ENCODE measurements at places on chromosomes 1 and 21. TPM values are rescaled to one million over a fixed set of nuclear protein-coding genes. Genes with fewer than 3 reads are reported as not detected.
A peak's percentile ranks its signal among the peaks of the same experiment; 100 is the strongest.

DNA sequence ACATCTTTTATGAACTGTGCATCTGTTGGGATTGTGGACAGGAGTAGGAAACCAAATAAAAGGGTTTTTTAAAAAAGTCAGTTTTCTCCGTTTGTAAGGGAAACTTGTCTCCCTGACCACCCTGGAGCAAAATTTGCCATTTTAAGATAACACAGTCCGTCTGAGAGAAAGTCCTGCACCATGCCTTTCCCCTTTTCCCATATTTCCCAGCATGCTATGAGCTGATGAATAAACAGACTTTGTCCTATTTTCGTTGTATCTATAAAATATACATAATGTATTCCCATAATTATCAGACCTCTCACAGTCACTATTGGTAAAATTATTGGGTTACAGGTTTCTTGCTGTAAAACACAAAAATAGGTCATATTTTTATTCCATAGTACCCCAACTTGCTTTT, 1.7 kb upstream of the AKT3 start:
- peak overlapping the region; percentile 92 for H3K4me3 ChIP-seq
- no peak overlapping the region for H3K27ac ChIP-seq
- H3K27me3 ChIP-seq: no peaks in the 10 kb centered on the region
- no peak for DNase-seq
- 0 out of 2 replicates have a peak, but pooled peaks cover 4% of the 10 kb centered on the region for H3K36me3 ChIP-seq

GRCh38 chr1:6753320-6754140, 31.7 kb upstream of the CAMTA1 start:
- H3K27me3 ChIP-seq: no peaks in the 10 kb centered on the region
- no peak for DNase-seq
- H3K36me3 ChIP-seq: no peaks in the 10 kb centered on the region
- H3K27ac ChIP-seq: no peak overlapping the region

GRCh38 chr21:26070822-26071425, 99.6 kb downstream of the APP start:
- DNase-seq: no peak
- no peaks in the 10 kb centered on the region for H3K27me3 ChIP-seq
- no peak overlapping the region for H3K4me3 ChIP-seq
- peak overlapping the region; percentile 47 for H3K27ac ChIP-seq
- H3K4me1 ChIP-seq: peaks cover 23% of the 10 kb centered on the region

DNA sequence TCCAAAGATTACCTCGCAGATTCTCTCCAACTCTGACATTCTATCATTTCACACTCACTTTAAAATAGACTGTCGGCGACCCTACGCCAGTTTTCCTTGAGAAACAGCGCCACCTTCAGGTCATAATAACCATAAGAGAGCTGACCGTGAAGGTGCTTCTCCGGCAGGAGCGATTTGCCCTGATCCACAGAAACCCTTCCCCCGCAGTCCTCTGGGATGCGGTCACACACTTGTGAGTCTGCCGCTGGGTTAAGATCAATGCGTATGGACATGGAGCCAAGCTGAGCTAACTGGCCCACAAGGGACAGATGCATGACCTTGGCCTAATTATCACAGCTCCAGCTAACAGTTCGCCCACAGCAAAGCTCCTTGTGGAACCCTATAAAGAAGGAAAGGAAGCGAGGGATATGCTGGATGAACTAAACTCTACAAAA, 32.8 kb upstream of the IFNAR2 start:
- H3K27me3 ChIP-seq: no peaks in the 10 kb centered on the region
- H3K36me3 ChIP-seq: no peaks in the 10 kb centered on the region
- H3K27ac ChIP-seq: no peak overlapping the region
- H3K4me3 ChIP-seq: peak overlapping the region; percentile 35
- H3K4me1 ChIP-seq: no peaks in the 10 kb centered on the region

- no peak overlapping the region for H3K4me3 ChIP-seq
- DNase-seq: no peak
- no peaks in the 10 kb centered on the region for H3K36me3 ChIP-seq
These were observed 62.1 kb downstream of the STUM start for GRCh38 chr1:226610671-226611070.

DNA sequence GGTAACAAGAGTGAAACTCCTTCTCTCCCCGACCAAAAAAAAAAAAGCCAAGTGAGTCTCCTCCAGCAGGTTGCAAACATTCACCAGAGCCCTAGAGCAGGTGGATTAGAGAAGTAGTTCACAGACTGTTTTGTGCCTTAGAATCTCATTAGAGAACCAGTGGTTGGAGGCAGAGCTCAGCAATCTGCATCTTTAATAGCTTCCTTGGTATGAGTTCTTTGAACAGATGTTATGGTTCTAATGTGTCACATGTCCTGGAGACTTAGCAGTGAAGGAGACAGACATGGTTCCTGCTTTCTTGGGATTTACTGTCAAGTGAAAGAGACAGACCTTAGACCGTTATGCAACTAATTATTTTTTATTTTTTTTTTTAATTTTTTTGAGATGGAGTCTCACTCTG, 26.8 kb downstream of the SESN2 start:
- no peak overlapping the region for H3K27ac ChIP-seq
- peaks cover under 1% of the 10 kb centered on the region for H3K36me3 ChIP-seq
- H3K4me1 ChIP-seq: no peaks in the 10 kb centered on the region
- H3K27me3 ChIP-seq: no peaks in the 10 kb centered on the region
- no peak for DNase-seq

The TSTD1 gene
- total RNA-seq: 77.0 TPM

The B3GALT2 gene
- not detected for total RNA-seq

The PTGFR gene
- total RNA-seq: not detected

The PDE9A gene
- total RNA-seq: 28.2 TPM

- H3K27ac ChIP-seq: no peak overlapping the region
- H3K27me3 ChIP-seq: no peaks in the 10 kb centered on the region
- H3K4me1 ChIP-seq: no peaks in the 10 kb centered on the region
- H3K36me3 ChIP-seq: no peaks in the 10 kb centered on the region
These were observed 45.7 kb downstream of the NAV1 start for GRCh38 chr1:201584471-201585092.

The PLA2G4A gene
- 0.39 TPM for total RNA-seq

The SRGAP2 gene
- total RNA-seq: 37.9 TPM

The PRR9 gene
- total RNA-seq: not detected

GRCh38 chr1:201272799-201273198, 10.5 kb upstream of the PKP1 start:
- H3K36me3 ChIP-seq: no peaks in the 10 kb centered on the region
- H3K27me3 ChIP-seq: no peaks in the 10 kb centered on the region
- no peak overlapping the region for H3K27ac ChIP-seq
- no peak for DNase-seq
- H3K4me1 ChIP-seq: no peaks in the 10 kb centered on the region

The RNU1-1 gene
- total RNA-seq: 1,874 TPM

GRCh38 chr1:51237351-51238033, 1.4 kb downstream of the RNF11 start:
- no peaks in the 10 kb centered on the region for H3K36me3 ChIP-seq
- H3K27me3 ChIP-seq: no peaks in the 10 kb centered on the region
- no peak overlapping the region for H3K4me3 ChIP-seq
- no peak for DNase-seq
- no peaks in the 10 kb centered on the region for H3K4me1 ChIP-seq

The SPRR2F gene
- total RNA-seq: not detected

GRCh38 chr1:160115545-160116282, at the start of gene ATP1A2:
Gene ATP1A2 (plus strand): TSS chr1:160115759. CDS start chr1:160115862, 103 bp downstream.
- peak; percentile 76 for DNase-seq
- H3K4me1 ChIP-seq: peaks cover 12% of the 10 kb centered on the region
- no peak within 1 kb of the TSS for H3K27ac ChIP-seq
- H3K27me3 ChIP-seq: no peaks in the 10 kb centered on the region

DNA sequence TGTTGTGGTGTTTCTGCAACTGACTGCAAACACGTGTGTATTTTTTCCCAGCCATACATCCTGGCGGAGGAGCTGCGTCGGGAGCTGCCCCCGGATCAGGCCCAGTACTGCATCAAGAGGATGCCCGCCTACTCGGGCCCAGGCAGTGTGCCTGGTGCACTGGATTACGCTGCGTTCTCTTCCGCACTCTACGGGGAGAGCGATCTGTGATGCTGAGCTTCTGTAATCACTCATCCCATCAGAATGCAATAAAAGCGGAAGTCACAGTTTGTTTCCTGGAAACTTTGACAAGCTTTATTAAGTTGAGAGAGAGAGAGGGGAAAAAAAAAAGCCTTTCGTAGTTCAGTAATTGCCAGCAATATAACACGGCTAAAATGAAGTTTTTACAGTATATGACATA, 32.7 kb upstream of the MTR start:
- H3K4me1 ChIP-seq: no peaks in the 10 kb centered on the region
- no peak for DNase-seq
- no peak overlapping the region for H3K4me3 ChIP-seq
- no peaks in the 10 kb centered on the region for H3K27me3 ChIP-seq

- no peak overlapping the region for H3K4me3 ChIP-seq
- no peaks in the 10 kb centered on the region for H3K4me1 ChIP-seq
- no peaks in the 10 kb centered on the region for H3K36me3 ChIP-seq
- H3K27ac ChIP-seq: no peak overlapping the region
These were observed 313.0 kb upstream of the PLXNA2 start for GRCh38 chr1:208557046-208557722.

DNA sequence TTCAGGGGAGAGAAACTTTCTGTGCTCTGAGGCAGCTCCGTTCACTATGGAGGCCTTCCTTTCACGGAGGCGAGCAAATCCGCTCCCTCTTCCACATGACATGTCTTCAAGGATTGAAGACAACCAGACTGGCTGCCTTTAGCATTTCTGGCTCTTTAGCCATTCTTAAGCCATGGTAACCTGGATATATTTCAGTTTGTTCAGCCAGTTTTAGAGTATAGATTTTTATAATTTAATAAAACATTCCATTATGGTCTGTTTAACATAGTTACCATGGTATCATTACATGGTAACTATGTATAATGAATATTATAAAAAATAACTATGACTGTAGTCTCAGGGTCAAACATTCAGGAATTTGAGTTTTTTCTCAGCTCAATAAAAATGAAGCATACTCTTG, 54.2 kb upstream of the NFIA start:
- H3K27ac ChIP-seq: no peak overlapping the region
- H3K36me3 ChIP-seq: no peaks in the 10 kb centered on the region
- DNase-seq: no peak
- no peaks in the 10 kb centered on the region for H3K27me3 ChIP-seq

GRCh38 chr1:17289721-17290120, 18.3 kb upstream of the PADI4 start:
- no peaks in the 10 kb centered on the region for H3K36me3 ChIP-seq
- H3K4me1 ChIP-seq: no peaks in the 10 kb centered on the region
- no peak for DNase-seq
- H3K27me3 ChIP-seq: no peaks in the 10 kb centered on the region
- H3K27ac ChIP-seq: no peak overlapping the region

- no peak overlapping the region for H3K4me3 ChIP-seq
- DNase-seq: no peak
- no peak overlapping the region for H3K27ac ChIP-seq
- no peaks in the 10 kb centered on the region for H3K36me3 ChIP-seq
These were observed 689.6 kb downstream of the USP25 start for GRCh38 chr21:16419188-16419921.

The THEM5 gene
- total RNA-seq: not detected

DNA sequence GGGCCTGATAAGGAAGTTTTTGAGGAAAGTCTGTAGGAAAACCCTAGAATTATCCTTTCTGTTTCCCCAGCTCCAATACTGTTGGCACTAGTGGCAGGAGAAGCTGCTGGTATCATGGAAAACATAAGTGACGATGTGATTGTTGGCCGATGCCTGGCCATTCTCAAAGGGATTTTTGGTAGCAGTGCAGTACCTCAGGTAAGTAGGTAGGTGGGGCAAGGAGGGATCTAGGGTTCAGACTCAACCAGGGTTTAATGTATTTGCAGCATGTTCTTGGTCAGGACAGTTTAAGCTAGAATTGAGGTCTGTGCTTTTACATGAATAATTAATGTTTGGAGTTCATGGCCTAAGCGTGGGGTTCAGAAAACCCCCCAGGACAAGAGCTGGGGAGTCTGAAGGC, 62.1 kb downstream of the KDM1A start:
- H3K36me3 ChIP-seq: peaks cover 52% of the 10 kb centered on the region
- peak; percentile 50 for DNase-seq
- no peaks in the 10 kb centered on the region for H3K4me1 ChIP-seq
- H3K4me3 ChIP-seq: no peak overlapping the region

DNA sequence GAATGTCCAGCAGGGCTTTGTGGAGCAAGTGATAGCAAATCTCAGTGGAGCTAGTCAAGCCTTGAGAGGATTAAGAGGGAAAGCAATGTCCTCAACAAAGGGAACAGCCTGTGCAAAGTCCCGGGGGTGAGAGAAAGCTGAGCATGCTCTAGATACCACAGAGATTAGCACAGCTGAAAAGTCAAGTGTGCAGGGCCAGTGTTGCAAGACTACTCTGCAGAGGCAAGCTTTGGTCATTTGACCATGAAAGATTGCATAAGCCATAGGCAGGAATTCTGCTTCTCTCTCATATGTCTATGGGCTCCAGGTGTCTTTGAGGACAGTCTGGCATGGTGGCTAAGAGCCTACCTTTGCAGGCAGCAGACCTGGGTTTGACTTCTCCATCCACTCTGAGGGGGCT, 181.0 kb upstream of the JUN start:
- no peak overlapping the region for H3K27ac ChIP-seq
- H3K4me3 ChIP-seq: no peak overlapping the region
- H3K4me1 ChIP-seq: no peaks in the 10 kb centered on the region
- no peaks in the 10 kb centered on the region for H3K36me3 ChIP-seq
- no peaks in the 10 kb centered on the region for H3K27me3 ChIP-seq

- no peaks in the 10 kb centered on the region for H3K36me3 ChIP-seq
- H3K27ac ChIP-seq: no peak overlapping the region
- H3K27me3 ChIP-seq: no peaks in the 10 kb centered on the region
- H3K4me1 ChIP-seq: no peaks in the 10 kb centered on the region
These were observed 23.3 kb downstream of the CYP2J2 start for GRCh38 chr1:59903141-59903754.

The MROH9 gene
- not detected for total RNA-seq

The GBP2 gene
- not detected for total RNA-seq

The HES5 gene
- not detected for total RNA-seq

DNA sequence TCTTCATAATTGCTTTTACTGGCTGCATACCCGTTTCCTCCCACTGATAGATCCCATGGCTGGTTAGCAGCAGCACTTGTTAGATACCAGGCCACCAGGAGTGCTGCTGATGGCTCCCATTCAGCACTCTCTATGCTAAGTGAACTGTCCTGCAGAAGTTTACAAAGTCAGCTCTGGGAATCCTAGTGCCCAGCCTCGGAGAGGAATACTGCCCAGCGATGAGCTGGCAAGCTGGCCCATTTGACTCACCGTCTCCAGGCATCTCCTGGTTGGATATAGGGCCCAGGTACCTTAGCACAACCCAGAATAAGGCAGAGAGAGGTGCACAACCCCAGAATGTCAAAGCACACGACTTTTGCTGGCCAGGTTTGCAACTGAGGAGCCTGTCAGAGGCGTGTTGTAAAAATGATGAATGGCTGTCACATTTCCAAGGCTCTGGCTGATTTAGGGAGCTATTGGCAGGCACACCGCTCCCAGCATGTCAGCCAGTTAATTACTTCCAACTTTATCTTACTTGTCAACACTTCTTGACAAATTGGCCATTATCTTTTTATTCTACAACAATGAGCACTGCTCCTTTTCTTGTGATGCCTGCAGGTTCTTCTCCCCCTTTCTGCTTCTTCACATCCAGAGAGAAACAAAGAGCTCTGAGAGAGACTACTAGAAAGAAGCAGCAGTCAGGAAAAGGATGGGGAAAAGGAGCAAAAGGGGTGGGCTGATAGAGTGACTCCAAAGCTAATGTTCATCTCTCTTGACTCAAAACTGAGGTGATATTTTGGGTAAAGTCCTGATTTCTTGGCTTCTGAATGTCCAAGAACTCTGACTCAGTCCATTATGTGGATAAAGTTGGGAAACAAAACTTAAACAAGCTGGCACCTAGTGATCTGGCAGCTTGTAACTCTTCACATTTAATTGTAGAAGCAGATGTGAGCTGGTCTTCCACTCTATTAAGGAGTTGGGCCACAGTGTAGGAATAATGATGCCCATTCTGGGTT, 10.8 kb upstream of the ANGPTL7 start:
- H3K27ac ChIP-seq: no peak overlapping the region
- H3K4me1 ChIP-seq: no peaks in the 10 kb centered on the region
- DNase-seq: no peak
- H3K36me3 ChIP-seq: peaks cover 11% of the 10 kb centered on the region
- H3K27me3 ChIP-seq: no peaks in the 10 kb centered on the region
